ENCODE measurements at places on chromosomes 7 and 10. TPM values are rescaled to one million over a fixed set of nuclear protein-coding genes. Genes with fewer than 3 reads are reported as not detected.

Gene GDF10
- total RNA-seq = not detected

DNA sequence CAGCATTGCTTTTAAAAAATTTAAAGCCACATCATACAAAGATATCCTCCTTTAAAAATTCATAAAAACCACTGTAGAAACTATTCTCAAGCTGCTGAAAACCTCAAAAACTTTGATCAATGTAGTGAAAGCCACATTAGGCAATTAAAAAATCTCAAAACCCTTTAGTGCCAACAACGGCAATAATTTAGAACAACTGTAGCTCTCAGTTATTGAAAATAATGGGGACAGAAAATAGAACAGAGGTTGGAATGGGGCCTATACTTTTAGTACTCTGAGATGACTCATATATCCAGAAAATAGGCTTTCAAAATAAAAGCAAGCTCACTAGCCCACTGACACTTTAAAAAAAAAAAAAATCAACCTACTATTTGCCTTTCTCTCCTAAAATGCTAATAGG lies 87.5 kb downstream of the GSAP start:
- DNase-seq = no peak

DNA sequence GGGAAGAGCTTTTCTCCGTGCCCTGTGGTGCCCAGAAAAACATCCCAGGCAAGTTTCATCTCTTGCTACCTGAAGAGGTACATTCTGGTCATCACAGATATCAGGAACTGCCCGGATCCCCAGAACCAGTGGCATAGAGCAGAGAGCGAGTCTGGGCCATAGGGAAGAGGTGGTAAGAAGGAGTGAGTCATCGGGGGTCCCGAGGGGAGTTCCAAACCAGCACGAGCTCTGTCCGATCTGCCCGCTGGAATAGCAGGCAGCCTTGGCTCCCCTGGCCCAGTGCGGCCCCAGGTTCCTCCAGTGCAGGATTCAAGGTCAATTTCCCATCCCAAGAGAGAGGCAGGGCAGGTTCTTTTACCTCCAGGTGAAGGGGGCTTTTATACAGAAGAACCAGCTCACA lies 124.7 kb downstream of the RGS10 start:
- no peak for DNase-seq

Gene ANLN
- total RNA-seq = 83.3 TPM

- no peak for DNase-seq
Measured at GRCh38 chr7:84705706-84706105, 481.1 kb downstream of the SEMA3D start.

GRCh38 chr7:155995183-155995612 lies 182.9 kb upstream of the SHH start:
- DNase-seq = peak; percentile 46

All from activated CD8-positive, alpha-beta T cell treated with anti-CD3 and anti-CD28 coated beads, Interleukin-2, amount 10 ng/mL, durations not matched to agents 7 days and 5 days (primary cell).